ENCODE measurements at places on chromosomes 12 and 14.

GRCh38 chr12:2895511-2895910 is 4.8 kb downstream of the TULP3 start:
- no peak for DNase-seq

DNA sequence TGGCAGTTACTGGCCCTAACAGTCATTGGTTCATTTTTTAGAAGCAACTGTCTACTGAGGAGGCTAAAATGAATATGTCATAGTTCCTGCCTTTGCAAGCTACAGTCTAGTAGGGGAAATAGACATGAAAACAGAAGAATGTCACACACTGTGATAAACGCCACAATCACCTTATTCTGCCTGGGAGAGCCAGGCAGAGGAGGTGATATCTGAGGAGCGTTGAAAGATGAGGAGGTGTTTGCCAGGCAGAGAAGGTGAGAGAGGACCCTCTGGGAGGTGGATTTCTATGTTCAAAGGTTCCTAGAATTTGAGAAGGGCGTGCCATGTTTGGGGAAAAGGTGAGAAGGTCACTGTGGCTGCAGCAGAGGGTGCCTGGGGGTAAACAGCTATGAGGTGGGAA is 185.7 kb downstream of the PAX9 start:
- no peak for DNase-seq

GRCh38 chr12:127425474-127425873 is 841.5 kb upstream of the TMEM132C start:
- no peak for DNase-seq

GRCh38 chr12:112160611-112161010 is 35.3 kb downstream of the TRAFD1 start:
- DNase-seq, result no peak

- DNase-seq, result no peak
Observed at GRCh38 chr14:85399186-85399585, 130.8 kb upstream of the FLRT2 start.

Data from activated T-cell treated with anti-CD3 and anti-CD28 coated beads, Interleukin-2, amount 50 U/mL, for 24 hours (primary cell).